ENCODE measurements at places on chromosomes 6 and 20.

DNA sequence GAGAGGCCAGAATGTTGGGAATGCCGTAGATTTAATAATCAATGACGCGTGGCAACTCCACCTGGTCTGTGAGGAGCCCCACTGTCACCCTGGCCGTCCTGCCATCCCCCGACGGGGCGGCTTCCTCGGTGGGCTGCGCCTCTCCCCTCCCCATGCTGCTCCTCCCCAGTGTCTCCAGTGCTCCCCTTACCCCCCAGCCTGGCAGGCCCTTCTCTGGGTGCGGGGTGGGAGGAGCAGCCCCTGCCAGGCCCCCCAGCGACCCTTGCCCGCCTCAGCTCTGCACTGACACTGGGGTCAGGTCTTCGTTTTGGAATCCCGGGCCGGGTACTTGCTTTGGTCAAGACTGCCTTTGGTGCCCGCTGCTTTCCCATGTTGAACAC is 82.3 kb upstream of the FRMD1 start:
- DNase-seq: no peak

GRCh38 chr6:168368066-168368820 is 48.7 kb upstream of the DACT2 start:
- DNase-seq: no peak

DNA sequence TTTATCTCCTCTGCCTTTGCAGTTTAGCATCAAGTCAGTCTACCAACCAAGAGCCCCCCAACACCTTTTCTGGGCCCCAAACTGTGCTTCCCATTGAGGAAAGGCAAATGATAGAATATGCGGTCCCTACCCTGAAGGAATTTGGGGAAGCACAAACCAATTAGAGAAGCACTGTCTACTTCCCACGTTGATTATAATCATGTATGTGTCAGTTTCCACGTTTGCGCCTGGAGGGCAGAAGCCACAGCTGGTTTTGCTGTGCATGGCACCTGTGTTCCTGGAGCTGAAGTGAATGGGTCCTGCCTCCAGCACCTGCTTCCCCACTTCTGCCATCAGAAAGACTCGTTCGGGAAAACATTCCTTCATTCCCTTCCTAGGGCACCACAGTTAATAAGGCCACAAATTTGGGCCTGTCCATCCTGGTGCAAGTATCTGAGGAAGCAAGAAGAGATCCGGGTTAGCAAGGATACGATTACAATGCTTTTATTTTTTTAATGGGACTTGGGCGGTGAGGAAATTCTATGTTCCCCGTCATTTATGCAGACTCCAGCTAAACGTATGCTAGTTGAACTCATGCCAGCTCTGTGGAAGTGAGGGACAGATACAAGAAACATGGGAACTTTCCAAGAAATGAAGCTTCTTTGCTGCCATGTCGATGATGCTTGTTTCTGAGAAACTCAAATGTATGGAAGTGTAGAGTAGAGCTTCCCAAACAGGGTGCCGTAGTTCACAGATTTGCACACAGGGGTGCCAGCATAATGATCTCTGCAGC is 333.5 kb downstream of the NRN1 start:
- no peak for DNase-seq

DNA sequence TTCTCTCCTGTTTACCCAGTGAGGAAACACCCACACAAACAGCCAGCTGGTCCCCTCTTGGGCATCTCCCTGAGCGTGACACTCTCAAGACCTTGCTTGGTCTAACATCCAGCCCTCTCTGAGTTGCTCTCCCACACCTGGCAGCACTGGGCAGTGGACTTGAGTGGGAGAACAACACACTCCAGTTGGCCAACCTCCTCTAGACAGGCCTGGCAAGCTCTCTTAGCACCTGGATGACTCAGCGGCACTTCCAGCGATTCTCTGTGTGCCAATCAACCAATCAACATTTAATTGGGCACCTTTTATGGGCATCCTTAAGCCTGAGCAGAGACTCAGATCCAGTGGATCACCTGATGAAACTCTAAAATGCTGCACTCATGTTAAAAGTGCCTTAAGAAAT is 76.6 kb upstream of the QKI start:
- no peak for DNase-seq

DNA sequence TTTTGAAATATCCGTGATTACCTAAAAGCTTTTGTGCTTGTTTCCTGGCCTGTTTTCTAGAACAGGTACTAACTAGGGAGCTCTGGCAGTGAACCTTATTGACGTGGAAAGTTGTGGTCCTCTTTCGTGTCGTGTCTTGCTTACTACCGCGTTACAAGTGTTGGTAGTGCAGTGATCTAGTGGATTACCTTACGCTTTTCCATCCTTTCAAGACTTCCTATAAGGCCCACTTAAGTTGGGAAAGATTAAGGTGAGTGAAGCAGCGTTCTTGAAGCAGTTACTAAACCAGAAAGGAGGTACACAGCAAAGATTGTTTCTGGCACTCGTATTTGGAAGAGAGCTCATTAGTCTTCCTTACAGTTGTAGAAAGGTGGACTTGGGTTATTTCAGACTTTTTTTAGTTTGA is 1.9 kb downstream of the PNRC1 start:
- no peak for DNase-seq

DNA sequence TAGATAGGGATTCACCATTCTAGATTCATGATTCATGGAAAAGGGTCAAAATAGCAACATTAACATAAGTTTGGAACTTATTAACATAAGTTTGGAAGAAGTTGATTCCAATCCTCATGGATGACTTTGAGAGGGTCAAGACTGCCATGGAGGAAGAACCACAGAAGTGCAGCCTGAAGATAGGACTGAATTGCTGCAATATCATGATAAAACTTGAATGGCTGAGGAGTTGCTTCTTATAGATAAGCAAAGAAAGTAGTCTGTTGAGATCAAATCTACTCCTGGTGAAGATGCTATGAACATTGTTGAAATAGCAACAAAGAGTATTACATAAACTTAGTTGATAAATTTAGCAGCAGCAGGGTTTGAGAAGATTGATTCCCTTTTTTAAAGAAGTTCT is 62.2 kb downstream of the GMDS start:
- DNase-seq: no peak

- DNase-seq: no peak
These were observed 20.0 kb downstream of the DEF6 start for GRCh38 chr6:35317483-35318195.

GRCh38 chr20:45836841-45837240 is 3.2 kb downstream of the SNX21 start:
- DNase-seq: no peak

- no peak for DNase-seq
These were observed 95.8 kb upstream of the LY86 start for GRCh38 chr6:6492675-6493074.

Measured in CD8-positive, alpha-beta memory T cell (primary cell).